ENCODE measurements at places on chromosomes 16 and 17.

GRCh38 chr16:9395958-9396359, 304.5 kb downstream of the HAPSTR1 start:
- no peak for DNase-seq

DNA sequence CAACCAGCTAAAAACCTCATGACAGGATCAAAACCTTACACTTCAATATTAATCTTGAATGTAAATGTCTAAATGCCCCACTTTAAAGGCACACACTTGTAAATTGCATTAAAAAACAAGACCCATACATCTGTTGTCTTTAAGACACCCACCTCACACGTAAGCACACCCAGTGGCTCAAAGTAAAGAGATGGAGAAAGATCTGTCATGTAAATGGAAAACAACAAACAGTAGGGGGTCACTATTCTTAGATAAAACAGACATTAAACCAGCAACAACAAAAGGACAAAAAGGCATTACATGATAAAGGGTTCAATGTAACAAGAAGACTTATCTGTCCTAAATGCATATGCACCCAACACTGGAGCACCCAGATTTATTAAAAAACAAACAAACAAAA, 35.6 kb downstream of the SDR42E1 start:
- no peak for DNase-seq

DNA sequence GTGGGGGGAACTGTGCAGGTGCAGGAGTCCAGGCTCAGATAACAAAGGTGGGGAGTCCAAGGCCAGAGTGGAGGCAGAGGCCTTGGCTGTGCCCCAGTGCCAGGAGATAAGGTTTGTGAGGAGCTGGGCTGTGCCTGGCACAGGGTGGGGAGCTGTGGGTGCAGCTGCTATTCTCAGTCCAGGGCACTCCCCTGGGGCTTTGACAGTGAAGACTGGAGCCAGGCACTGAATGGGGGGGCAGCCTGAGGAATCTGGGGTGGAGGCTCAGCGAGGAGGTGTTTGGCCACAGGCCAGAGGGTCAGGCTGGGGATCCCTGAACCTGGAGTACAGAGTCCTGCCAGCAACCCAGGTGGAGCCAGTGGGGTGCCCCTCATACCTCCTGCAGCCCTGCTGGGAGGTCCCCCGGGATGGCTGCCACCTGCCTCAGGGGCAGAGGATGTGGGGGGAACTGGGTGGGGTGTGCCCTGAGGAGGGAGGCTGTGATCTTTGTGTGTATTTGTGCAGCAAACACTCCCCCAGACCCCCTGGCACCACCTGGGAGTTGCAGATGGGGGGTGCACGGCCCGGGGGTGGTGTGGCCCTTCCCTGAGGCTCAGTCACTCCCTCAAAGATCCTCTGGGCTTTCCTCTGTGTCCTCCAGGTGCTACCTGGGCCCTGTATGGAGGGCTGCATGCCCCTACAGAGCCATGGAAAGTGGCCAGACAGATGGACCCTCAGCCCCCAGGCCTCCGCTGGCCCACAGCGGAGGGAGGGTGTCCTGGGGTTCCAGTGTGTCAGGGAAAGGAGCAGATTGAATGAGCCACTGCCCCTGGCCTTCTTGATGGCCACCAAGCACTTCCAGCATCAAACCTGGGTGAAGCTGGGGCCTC, 44.5 kb upstream of the SMPD3 start:
- DNase-seq: no peak

DNA sequence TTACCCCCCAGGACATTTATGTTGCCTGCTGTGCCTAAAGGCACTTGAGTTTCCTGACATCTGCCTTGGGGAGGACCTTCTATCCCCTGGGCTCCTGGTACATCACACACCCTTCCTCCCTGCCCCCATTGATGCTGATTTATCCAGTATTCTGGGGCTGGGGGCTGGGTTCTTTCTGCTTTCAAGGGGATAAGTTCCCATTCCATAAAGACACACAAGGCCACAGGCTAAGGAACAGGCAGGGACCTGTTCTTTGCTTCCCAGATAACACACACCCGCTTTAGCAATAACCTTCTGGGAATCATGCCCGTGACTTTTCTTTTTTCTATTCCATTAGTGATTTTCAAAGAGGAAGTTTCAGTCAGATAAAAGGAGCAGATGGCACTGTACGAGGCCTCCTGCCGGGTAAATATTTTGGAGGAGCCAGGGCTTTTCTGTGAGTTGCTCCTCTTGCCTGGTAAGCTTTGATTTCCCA, 30.6 kb downstream of the CHD9 start:
- no peak for DNase-seq

GRCh38 chr17:48307814-48308411, 122.1 kb downstream of the SKAP1 start:
- DNase-seq: peak; percentile 49

DNA sequence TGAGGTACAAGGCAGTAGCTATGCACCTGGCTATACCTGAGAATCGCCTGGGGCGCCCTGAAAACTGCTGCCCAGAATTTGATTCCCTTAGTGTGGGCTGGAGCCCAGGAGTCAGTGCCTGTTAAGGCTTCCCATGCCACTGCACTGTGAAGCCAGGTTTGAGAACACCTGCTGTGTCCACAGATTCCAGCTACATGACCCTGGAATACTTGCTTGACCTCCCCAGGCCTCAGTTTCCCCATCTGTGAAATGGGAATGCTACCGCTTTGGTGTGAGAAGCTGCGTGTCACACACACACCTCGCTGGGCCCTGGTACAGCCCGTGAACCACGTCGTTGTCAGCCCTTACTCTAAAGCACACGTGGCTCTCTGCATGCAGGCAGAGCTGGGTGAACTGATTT, 271.0 kb downstream of the C16orf95 start:
- no peak for DNase-seq

GRCh38 chr16:11016993-11017392, 72.6 kb downstream of the CLEC16A start:
- DNase-seq: no peak

GRCh38 chr17:70084476-70084875, 9.5 kb downstream of the KCNJ16 start:
- DNase-seq: no peak

GRCh38 chr16:66899945-66900710, 18.6 kb downstream of the CDH16 start:
- DNase-seq: no peak

DNA sequence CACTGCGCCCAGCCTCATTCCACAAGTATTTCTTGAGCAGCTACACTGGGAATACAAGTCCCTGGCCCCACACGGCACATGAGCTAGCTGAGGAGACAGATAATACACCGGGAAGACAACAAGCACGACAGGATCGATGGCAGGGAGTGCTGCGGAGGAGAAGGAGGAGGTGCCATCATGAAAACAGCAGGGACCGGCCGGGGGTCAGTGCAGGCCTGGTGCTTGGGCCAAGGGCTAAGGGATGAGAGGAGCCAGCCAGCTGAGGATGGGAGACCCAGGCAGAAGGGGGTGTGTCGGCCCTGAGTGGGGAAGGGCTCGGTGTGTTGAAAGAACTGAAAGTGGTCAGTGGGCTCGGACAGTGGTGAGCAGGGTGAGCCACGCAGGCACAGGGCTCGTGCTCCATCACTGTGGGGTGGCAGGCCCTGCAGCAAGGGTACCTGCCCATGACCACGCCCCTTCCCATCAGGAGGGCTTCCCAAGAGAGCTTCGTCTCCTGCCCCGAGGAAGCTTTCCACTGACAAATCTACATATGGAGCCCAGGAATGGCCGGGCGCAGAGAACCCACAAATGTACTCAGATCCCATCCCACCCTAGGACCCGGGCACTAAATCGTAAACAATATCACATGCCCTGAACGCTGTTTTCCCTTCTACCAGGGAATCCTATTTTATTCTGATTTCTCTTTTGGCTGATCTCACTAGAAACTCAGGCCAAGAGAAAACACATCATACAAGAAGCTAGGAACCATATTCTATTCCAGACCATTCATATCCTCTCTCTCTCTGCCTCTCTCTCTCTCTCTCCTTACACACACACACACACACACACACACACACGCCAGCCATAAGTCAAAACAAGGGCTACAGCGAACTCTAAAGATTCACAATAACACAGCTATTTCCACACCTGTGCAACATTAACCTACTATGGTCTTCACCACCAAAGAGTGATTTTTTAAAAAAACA, 50.7 kb upstream of the TNRC6C start:
- DNase-seq: no peak

DNA sequence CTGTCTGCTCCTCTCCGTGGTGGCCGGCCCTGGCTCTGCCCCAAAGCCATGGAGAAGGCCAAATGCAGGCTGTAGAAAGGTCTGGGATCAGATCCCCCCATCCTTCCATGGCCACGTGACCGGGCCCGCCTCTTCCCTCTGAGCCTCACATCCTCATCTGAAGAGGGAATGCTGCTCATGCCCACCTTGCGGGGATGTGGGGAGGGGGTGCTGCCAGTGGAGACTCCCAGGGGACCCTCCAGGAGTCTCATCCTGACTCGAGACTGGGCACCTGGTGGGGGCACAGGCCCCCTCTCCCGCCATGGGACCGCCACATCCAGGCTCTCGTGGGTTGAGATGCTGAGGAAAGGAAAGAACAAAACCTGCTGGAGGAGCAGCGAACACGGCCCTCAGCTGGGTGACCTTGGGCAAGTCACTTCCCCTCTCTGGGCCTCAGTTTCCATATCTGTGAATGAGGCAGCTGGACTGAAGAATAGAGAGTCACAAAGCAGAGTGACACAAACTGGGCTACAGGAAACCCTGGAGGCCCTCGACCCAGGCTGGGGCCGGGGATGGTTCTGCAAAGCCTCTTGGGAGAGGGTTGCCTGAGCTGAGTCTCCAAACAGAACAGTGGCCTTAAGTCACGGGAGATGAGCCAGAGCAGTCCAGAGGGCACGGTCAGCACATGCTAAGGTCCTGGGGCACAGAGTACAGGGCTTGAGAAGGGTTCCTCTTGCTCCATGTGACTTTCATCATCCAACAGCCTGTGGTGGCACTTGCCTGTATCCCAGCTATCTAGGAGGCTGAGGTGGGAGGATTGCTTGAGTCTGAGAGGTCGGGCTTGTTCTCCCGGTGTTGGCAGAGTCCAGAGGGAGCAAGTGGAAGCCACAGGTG, 30.1 kb downstream of the SOCS1 start:
- DNase-seq: peak; percentile 14

DNA sequence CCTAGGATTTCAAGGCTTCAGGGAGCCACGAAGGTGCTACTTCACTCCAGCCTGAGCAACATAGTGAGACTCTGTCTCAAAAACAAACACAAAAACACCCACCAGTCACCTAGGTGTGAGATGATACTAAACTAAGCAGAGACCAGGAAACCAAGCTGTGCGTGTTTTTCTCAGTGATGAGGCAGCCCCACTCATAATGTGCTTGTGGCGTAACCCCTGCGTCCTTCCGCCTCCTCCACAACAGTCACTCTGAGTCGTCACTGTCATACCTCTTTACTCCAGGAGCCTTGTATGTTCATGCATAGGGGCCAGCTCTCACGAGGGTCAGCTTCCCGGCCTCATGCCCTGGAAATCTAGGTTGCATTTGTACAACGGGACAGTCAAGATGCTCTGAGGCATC, 31.1 kb upstream of the SLC47A1 start:
- peak; percentile 15 for DNase-seq

DNA sequence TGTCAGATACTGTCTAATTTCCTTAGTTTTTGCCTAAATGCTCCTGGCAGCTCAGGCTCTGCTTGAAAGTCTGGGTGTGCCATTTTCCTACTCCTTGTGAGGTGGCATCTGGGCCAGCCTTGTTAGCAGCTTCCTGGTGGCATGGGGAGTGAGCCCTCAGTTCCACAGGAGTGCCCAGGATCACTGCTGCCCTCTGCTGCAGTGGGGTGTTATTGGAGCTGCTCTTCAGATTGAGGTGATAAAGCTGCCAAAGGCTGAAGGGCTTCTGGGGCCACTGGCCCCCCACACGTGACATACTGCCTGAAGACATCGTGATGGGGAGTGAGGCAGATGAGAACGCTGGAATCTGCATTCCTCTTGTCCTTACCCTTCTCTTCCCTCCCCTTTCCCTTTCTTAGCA, 27.4 kb downstream of the CEP95 start:
- peak; percentile 39 for DNase-seq

DNA sequence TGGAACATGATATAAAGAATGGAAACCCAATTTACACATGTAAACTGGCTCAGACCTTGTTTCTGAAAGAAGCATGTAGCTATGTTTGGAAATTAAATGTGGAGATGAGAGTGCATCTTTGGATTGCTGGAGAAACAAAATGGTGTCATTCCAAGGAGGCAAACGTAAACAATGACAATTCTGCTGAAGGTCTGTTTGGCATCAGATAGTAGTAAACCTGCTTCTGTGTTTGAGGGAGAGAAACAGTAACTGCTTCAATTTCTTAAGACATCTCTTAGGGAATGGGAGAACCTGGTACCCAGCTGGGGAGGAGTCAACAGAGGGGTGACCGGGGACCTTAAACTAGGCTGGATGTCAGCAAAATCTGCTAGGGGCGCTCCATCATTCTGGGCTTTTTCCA, 23.5 kb downstream of the GPRC5B start:
- DNase-seq: no peak

GRCh38 chr16:22874394-22874793, 60.4 kb downstream of the HS3ST2 start:
- DNase-seq: no peak

GRCh38 chr17:28406473-28406814, 432 bp upstream of the SLC46A1 start:
- no peak for DNase-seq

- no peak for DNase-seq
These were observed 119.9 kb downstream of the CMIP start for GRCh38 chr16:81564421-81564911.

DNA sequence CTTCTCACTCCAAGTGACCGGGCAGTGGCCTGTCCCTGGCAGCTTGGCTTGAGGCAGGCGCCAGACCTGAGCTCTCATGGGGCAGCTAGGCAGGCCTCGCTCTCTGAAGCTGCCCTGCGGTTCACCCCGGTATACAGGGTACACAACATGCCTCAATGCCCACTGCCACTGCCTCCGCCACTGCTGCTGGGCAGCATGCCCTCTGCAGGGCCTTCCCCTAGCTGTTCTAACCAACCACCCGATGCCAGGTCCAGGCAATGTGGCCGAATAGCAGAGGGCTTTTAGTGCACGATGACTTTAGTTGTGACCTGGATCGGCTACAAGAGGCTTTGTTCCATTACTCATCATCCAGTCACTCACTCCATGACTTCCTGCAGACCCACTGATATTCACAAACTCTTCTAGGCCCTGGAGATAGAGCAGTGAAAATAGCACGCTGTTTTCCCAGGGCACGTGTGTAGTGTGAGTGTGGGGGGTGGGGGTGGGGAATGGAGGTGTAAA, 19.7 kb downstream of the CDC42EP4 start:
- DNase-seq: no peak

- no peak for DNase-seq
These were observed 495.0 kb upstream of the HSBP1 start for GRCh38 chr16:83312718-83313245.

- DNase-seq: no peak
These were observed 391.3 kb upstream of the XYLT1 start for GRCh38 chr16:17861981-17862479.

- DNase-seq: no peak
These were observed 401.0 kb downstream of the PMP22 start for GRCh38 chr17:14864127-14864526.

- DNase-seq: peak; percentile 39
These were observed 7.7 kb upstream of the TUBG2 start for GRCh38 chr17:42651392-42651791.

All from MV-4-11 (cell line).